Activated T-cell treated with anti-CD3 and anti-CD28 coated beads for 4 hours (primary cell): ENCODE measurements at places on chromosomes 4 and X.

- DNase-seq, result no peak
Measured at GRCh38 chr4:139851639-139852038, 186.0 kb downstream of the MGST2 start.

DNA sequence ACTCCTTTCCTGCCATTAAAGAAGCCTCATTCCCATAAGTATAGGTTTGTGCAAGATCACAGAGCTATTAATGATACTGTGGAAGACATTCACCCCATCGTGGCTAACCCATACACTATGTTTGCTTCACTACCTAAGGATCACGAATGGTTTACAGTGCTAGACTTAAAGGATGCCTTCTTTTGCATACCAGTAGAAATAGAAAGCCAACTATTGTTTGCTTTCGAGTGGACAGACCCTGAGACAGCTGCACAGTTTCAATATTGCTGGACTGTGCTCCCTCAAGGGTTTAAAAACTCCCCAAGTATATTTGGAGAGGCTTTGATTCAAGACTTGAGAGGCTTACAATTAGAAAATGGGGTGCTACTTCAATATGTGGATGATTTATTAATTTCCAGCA is 16.0 kb upstream of the PAPSS1 start:
- DNase-seq, result no peak

DNA sequence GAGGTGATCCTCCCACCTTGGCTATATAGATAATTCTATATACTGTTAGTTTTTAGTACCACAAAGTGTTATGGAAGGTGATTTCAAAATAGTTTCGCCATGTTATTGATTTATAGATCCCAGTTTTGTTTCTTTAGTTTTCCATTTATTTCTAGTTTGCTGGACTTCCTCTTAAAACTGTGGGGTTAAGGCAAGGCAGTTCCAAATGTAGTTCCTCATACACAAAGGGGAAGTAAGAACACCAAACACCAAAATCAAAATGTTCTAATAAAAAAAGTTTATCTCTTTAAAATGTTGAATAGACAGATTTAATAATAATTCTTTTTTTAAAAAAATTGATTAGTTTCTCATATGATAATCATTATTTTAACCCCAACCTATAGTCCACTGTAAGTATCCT is 6.8 kb upstream of the CISD2 start:
- DNase-seq, result no peak

DNA sequence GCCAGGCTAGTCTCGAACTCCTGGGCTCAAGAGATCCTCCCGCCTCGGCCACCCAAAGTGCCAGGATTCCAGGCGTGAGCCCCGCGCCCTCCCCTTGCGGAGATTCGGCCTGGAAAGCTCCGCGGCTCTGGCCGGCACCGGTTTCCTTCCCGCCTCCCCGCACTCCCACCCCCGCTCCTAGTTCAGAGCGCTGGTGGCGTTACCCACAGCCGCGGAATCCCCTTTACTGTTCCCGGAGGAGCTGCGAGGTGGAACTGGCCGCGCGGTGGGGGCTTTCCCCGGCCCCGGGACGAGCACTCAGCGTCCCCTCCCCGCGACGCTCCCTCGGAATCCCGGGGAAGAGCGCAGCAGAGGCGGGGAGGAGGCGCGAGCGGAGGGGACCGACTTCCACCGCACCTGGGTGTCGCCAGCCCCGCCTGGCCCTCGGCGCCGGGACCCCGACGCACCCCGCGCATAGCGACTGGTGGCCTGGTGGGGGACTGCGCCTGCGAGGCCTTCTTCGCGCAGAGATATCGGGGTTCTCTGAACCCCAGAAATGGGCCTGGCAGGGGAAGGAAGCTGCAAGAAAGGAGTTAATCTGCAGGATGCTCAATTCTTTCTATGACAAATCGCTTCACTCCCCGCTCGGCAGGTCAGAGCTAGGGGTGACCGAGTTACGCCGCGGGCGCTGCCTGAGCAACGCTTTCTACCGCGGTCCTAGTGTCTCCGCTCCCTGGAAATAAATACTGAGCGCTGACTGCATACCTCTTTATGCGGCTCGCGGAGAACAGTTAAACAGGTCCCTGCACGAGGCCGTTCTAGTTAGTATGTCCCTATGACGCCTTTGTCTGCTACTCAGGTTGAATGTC is 14.6 kb upstream of the SLC25A4 start:
- no peak for DNase-seq

DNA sequence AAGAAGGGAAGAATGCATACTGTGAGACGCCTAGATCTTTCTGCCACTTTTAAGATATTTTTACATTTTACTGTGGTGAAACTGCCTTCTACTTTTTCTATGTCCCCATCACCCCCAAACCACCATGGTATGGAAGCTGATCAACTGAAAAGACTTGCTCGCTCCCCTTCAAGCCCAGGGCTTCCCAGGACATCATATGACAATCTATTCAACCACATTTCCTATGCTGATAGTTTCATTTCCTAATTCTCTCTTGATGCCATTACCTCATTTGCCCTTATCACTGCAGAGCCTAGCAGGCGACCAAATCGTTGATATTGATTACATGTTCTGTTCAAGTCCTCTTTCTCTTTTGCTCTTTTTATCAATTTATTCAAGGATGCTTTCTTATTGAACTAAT is 40.1 kb upstream of the KLHL34 start:
- DNase-seq, result no peak

DNA sequence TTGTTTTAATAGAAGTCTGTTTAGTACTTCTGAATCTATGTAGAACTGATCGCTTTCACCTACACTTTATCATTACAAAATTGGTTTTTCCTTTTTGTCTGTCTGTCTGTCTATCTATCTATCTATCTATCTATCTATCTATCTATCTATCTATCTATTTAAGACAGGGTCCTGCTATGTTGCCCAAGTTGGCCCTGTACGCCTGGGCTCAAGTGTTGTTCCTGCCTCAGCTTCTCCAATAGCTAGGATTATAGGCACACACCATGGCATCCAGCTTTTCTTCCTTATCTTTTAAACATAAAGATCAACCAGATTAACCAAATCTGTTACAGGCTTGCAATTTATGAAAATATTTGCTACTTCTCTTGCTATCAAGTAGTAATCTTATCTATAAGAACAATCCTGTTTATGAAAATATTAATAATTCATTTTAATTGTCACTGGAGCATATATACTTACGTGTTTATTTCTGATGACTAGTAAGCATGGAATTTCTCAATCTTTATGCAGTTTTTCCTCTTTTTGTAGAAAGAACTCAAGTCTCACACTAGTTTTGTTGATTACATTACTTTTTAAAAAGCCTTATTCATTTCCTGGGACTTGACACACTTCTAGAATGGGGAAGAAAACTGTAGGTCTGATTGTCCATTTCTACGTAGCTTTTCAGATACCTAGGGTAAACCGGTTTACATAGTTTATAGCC is 24.5 kb downstream of the KIAA0232 start:
- no peak for DNase-seq

- DNase-seq, result no peak
Measured at GRCh38 chr4:75142382-75142781, 209.5 kb downstream of the PARM1 start.

DNA sequence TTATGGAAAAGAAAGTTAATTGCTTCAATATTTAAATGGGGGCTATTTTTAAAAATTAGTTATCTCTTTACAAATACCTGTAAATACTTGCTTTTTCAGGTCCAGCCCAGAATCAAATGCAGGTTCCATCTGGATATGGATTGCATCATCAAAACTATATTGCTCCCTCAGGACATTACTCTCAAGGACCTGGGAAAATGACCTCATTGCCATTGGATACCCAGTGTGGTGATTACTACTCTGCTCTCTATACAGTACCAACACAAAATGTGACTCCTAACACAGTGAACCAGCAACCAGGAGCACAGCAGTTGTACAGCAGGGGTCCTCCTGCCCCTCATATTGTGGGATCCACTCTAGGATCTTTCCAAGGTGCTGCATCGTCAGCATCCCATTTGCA is 29.2 kb downstream of the SEC24B start:
- no peak for DNase-seq

- DNase-seq, result no peak
Measured at GRCh38 chr4:61493470-61493869, 293.3 kb downstream of the ADGRL3 start.

DNA sequence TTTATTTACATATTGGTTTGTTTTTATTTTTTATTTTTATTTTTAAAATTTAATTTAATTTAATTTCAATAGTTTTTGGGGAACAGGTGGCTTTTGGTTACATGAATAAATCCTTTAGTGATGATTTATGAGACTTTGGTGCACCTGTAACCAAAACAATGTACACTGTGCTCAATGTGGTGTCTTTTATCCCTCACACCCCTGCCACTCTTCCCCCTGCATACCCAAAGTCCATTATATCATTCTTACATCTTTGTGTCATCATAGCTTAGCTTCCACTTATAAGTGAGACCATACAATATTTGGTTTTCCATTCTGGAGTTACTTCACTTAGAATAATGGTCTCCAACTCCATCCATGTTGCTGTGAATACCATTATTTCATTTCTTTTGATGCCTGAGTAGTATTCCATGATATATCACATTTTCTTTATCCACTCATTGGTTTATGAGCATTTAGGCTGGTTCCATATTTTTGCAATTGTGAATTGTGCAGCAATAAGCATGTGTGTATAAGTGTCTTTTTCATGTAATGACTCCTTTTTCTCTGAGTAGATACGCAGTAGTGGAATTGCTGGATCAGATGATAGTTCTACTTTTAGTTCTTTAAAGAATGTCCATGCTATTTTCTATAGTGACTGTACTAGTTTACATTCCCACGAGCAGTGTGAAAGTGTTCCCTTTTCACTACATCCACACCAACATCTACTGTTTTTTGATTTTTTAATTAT is 157.1 kb downstream of the CPXCR1 start:
- no peak for DNase-seq

- DNase-seq, result no peak
Measured at GRCh38 chr4:147054228-147054872, 108.7 kb upstream of the TTC29 start.

- no peak for DNase-seq
Measured at GRCh38 chr4:73037057-73037456, 32.5 kb downstream of the COX18 start.

- DNase-seq, result no peak
Measured at GRCh38 chr4:47763279-47763678, 74.6 kb downstream of the CORIN start.

- no peak for DNase-seq
Measured at GRCh38 chr4:182975806-182976205, 58.6 kb upstream of the DCTD start.

DNA sequence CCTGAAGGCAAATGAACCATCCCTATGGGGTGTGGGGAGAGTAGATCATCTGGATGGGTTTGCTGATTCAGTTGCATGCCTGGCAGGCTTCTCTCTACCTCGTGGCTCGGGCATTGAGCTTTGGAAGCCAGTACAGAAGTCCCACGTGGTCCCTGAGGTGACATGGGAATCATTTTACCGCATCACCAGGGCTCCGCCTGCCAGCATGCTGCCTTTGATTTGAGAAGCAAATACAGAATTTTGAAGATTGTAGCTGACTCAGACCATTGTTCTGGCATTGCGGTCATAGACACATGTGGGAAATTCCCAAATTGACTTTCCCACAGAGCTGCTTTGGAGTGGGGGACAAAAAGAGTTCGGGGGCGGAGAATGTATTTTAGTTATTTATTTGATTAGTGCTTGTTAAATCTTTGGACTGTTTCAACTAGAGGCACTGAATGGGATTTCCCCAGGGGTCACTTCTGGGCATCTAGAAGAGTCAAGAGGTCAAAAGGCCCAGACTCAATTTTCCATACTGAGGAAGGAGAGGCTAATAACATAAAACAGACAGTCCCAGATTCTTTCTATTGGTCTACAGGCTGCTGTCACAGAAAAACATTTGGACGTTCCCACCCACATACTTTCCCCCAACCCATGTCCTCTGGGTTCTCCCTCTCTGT is 79.3 kb downstream of the NHSL2 start:
- no peak for DNase-seq

- DNase-seq, result no peak
Measured at GRCh38 chr4:138958519-138958918, 57.1 kb upstream of the NOCT start.

- no peak for DNase-seq
Measured at GRCh38 chrX:12617241-12617640, 174.0 kb upstream of the PRPS2 start.

GRCh38 chrX:67604979-67605703 is 61.3 kb downstream of the AR start:
- no peak for DNase-seq

GRCh38 chr4:119646347-119647071 is 17.9 kb upstream of the PDE5A start:
- DNase-seq, result no peak

- DNase-seq, result no peak
Measured at GRCh38 chr4:33323393-33323792, 2603.2 kb downstream of the PCDH7 start.

- no peak for DNase-seq
Measured at GRCh38 chr4:37522996-37523395, 163.2 kb downstream of the RELL1 start.

DNA sequence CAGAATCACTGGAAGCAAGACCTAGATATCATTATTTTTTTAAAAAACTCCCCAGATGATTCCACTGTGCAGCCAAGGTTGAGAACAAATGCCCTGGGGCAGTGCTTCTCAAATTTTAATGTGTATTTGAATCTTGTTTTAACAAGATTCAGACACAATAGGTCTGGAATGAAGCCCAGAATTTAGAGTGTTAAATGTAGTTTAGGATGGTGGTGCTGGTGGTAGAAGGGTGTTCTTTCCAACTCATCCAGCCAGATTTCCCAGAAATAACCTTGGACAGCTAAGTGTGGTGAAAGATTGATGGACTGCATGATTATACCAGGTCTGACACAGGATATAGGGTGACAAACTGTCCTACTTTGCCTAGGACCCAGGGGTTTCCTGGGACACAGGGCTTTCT is 120.1 kb upstream of the MED14 start:
- DNase-seq, result no peak

DNA sequence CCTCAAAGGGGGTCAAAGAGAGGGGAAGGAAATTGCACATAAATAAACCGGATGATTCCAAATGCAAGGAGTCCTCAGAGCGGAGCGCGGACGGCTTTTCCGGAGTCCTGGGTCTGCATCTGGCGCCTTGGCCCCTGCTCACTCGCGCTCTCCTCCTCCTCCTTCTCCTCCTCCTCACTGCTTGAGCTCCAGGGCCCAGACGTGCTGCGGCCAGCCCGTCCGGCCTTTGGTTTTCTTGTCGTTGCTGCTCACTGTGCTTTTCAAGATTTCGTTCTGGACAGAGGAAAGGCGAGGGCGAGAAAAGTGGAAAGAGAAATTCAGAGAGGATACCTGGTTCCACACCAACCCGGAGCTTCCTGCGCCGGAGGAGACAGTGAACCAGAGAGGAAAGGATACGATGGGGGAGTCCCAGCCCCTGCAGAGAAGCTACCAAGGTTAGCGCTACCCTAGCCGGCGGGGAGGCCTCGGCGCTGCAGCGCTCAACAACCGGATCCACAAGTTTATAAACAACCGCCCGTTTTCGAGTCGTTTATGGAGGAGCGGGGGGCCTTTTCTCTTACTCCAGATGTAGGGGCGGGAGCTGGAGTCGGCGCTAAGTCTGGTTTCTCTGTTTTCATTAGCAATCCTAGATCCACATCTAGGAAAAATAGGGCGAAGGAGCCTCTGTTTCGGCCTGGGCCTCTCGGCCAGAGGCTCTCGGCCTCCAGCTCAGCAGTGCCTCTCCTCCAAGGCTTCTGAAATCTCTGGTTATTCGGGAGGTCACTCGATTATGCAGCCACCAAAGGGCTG is 2.7 kb downstream of the HAND2 start:
- DNase-seq, result no peak
